Type B pancreatic cell (in vitro differentiated cells): ENCODE measurements at places on chromosomes 5 and 9. TPM values are rescaled to one million over a fixed set of nuclear protein-coding genes. Genes with fewer than 3 reads are reported as not detected.

DNA sequence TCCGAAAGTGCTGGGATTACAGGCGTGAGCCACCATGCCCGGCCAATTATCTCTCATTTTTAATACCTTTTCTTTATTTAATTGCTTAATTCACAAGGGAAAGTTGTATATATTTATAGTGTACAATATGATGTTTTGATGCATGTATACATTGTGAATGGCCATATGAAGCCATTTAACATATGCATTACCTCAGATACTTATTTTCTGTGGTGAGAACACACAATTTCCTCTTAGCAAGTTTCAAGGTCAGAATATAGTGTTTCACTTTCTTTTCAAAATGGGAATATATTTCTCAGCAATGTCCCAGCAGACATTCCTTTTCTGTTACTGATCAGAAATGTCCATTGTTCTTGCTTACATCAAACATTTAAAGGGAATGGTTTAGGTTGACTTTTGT is 1596.3 kb downstream of the MAT2B start:
- no peak for DNase-seq

DNA sequence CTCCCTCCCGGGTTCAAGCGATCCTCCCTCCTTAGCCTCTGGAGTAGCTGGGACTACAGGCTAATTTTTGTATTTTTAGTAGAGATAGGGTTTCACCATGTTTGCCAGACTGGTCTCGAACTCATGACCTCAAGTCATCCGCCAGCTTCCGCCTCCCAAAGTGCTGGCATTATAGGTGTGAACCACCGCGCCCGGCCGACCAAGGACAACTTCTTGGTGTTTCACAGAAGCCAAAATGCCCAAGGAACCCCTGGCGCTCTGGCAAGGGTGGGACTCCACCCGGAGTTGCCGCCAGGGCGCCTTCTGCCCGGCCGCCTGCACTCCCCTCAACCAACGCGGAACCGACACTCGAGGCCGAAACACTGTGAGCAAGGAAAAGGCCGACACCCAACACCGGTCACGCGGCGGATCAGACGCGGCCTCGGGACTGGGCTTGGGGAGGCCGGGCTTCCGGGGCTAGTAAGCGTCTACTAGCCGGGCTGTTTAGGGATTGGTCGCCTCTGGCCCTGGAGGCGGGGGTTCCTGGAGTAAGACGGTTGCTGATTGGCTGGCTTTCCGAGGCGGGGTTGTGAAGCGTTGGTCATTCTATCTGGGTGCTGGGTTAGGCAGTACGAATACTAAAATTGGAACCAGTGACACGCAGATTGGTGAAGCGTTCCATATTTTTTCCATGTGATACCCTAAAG is 7.7 kb upstream of the CFAP157 start:
- DNase-seq, result peak; percentile 91

DNA sequence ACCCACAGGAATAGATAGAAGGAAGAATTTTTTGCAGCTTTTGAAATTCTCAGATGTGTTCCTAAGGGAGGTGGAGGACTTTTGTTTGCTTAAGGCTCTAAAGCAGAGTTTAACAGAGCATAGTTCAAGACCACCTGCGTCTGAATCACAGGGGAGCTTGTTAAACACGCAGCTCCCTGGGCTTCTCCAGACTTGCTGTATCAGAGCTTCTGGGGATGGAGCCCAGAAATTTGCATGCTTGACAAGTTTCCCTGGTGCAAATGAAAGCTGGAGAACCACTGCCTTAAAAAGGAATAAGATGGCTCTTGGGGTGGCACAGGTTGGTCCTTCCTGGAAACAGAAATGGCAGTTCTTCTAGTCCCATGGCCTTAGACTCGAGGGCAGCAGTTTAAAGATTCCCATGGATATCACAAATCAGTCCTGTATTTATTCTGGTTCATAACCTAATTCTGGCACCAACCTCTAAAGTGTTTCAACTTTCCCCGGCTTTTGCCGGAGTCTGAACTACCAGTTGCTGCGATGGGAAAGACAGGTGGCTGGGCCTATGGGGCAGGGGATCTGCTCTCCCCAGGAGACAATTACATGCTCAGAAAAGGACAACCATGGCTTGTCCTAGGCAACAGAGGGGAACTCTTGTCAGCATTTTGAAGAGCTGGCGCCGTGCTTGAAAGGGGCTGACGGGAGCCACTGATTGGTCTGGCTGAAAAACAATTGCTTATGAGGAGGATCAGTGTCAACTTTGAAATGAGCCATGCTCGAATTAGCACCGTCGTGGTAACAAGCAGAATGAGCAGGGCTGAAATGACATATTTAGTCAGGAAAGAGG is 599.6 kb downstream of the CCDC171 start:
- no peak for DNase-seq

Gene SPATA31A3
- not detected in 2 replicates for total RNA-seq
